Bone marrow (tissue), 2 donors: ENCODE measurements at places on chromosomes 1 and 21.
A peak's percentile ranks its signal among the peaks of the same experiment; 100 is the strongest.

DNA sequence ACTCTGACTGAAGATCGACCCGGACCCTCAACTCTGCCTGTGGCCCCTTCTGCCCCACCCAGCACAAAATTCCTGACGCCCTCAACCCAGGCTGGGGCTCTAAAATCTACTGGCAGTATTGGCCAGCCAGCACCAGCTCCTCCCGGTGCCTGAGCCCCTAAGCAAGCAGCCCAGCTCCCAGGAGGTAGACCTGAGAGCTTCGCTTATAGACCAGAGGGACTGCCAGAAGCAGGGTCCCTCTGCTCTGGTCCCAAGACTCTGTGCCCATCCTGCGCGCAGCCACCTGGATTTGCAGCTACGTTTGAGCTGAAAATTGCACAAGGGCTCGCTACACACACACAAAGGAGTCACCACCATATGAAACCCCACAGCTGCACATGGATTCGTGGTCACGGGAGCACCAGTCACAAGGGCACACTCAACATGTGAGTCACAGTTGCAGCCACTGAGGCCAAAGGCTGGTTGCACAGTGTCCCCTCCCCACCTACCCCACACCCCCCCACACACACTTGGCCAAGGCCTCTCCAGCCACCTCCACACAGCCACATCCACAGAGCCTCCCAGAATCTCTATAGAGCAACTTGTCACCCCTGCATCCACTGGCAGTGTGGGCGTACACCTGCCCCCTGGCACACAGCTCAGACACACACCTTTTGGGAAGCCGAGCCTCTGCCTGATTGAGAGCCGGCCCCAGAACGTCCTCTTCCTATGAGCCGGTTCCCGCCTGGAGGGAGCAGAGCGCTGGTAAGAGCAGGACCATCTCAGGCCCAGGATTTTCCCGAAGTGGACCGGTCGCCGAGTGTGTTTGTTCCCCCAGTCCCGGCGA, 1.1 kb upstream of the DMBX1 start:
- no peak for DNase-seq

- no peak for DNase-seq
These were observed 9.3 kb downstream of the LEPR start for GRCh38 chr1:65429806-65430205.

DNA sequence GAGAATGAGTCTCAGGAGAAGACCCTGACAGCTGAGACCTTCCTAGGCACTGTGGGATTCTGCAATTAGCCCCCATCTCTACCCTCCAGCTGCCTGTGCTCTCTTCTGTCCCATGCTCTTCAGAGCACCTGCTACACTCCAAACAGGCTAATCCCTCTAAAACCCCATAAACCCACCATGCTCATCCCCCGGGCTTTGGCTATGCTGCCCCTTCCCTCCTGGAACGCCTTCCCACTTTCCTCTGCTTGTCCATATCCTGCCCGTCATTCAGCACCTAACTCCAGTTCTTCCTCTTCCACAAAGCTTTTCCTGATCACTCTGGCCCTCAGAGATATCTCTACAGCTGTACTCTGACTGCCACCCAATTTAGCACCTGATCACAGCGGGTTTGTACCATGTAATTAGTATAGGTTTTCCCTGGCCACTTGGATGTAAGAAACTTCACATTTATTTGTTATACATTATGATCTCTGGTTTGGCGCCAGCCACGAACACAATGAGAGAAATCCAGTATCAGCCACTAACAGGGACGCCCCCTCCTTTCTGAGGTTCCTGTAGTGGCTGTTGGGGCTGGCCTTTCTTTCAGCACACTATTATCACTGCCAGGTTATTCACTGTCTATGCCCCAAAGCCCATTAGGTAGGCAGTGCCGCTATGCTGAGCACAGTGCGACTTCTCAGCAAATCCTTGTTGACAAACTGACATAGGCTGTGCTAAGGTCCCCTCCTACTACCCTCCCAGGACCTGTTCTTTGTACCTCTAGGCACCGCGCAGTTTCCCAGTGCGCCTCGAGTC, 45.1 kb downstream of the CDC7 start:
- no peak for DNase-seq

- DNase-seq, result no peak
These were observed 119.2 kb downstream of the GALNT2 start for GRCh38 chr1:230186003-230186863.

- DNase-seq, result no peak
These were observed 108.4 kb upstream of the DMRTA2 start for GRCh38 chr1:50531601-50532000.

- no peak for DNase-seq
These were observed 2.1 kb upstream of the DNMT3L start for GRCh38 chr21:44263768-44264167.

- no peak for DNase-seq
These were observed 732.0 kb upstream of the ADGRL2 start for GRCh38 chr1:81068726-81069125.

DNA sequence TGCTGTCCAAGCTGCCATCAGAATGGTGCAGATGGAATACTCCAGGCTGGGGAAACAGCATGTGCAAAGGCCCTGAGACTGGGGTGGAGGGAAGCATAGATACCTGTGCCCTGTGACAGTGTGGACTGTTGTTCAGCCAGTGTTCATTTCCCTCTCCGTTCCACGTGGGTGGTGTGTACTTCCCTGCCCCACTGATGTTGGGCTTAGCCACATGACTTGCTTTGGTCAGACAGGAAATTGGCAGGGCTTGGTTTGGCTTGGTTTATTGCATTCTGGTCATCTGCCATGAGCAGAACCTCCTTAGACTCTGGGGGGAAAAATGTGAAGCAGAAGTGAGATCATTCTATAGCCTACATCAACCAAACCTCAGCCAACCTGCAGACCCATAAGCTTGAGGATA, 102.4 kb upstream of the IGSF21 start:
- DNase-seq, result no peak

DNA sequence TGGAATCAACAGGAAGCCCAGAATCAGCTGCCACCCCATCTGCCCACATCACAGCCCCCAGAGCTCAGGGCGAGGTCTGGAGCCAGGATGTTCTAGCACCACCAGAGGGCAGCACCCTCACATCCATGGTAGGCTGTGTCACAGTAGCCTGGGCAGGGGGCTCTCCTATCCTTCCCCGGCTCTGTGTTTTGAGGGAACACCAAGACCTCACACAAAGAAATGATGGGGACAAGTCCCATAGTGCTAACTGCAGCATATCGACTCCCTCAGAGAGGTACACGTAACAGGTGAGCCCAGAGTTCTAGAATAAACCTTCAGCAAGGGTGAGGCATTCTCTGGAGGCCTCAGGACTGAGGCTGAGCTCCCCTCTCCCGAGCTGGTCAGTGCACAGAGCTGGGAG, 2.3 kb upstream of the KCNC4 start:
- peak; percentile 37 for DNase-seq

DNA sequence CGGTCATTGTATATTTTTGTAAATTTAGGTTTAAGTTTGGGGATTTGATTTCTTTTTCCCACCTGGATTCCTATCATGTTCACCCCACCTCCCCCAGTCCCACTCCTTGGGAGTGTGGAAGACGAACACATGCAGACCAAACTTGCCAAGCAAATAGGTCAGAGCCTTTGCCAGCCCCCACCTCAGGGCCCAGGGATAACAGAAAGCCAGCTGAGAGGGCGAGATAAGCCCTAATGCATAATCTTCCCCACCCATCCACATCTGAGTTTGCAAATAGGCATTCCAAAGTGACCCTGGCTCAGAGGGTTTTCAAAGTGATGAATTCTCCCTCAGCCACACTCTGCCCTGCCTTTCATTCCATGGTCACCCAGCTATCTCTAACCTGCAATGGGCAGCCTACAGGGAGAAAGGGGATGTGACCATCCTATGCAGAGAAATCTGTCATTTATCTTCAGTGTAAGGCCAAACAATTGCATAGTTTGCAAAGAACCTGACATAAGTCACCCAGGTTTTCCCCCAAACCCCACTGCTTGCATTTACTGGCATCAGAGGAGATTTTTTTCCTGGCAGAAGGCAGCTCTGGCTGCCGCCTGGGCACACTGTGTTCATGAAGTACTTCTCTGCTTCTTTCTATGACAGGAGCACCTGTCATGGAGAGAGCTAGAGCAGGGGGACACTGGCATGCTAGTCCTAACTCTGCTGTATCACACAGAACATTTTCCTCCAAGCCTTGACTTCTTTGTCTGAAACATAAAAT, 69.0 kb upstream of the NFIA start:
- no peak for DNase-seq

- DNase-seq, result no peak
These were observed 9.9 kb downstream of the GIPC2 start for GRCh38 chr1:78055565-78056132.

- DNase-seq, result no peak
These were observed at the start of gene KIF17 for GRCh38 chr1:20717452-20718342. Gene KIF17, minus strand, starts transcription at chr1:20718007. Its CDS starts 301 bp downstream, at chr1:20717706.

GRCh38 chr1:158563853-158564252, 6.5 kb downstream of the OR6P1 start:
- no peak for DNase-seq

DNA sequence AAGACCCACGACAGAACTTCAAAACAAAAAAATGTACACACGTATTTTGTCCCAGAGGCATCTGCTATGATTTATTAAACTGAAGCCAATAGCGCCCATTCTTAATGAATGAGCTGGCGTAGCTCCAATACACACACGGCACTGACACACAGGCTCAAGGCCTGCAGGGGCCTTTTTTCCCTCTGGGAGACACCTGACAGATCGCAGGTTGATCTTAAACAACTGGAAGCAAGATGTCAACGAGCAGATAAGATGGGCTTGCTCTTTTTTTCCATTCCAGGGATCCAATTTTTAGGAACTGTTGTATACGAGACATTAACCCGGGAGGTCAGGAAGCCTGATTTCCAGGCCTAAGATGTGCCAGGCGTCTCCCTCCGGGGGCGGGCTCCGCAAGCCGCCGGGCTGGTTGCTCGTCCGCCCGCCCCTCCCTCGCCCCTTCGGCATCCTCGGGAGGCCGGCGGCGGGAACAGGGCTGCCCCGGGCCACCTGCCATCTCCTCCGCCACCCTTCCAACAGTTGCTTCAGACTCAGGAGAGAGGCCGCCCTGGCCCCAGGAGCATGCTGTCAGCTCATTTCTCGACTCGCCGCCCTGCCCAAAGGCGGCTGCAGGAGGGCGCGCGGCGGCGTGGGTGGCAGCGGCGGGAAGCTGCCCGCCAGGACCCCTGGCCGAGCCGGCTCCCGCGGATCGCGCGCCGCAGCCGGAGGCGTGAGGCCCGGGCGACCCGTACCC, 735 bp downstream of the TTC13 start:
- DNase-seq, result peak; percentile 13

DNA sequence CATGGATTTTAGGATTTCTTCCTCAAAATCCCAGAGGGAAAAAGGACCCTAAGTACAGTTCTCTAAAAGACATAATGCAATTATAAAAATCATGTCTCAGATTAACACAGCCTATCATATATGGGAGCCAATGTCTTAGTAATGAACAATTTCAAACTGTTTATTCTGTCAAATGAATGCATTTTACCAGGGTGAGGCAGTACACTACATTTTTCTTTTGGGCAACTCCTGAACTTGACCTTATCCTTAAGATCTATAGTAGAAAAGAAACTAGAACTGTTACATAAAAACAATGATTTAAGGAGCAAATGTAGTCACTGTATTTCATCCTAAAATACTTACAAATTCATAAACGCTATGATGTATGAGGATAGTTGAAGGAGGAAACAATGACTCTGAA, 226.3 kb upstream of the B3GALT2 start:
- no peak for DNase-seq

DNA sequence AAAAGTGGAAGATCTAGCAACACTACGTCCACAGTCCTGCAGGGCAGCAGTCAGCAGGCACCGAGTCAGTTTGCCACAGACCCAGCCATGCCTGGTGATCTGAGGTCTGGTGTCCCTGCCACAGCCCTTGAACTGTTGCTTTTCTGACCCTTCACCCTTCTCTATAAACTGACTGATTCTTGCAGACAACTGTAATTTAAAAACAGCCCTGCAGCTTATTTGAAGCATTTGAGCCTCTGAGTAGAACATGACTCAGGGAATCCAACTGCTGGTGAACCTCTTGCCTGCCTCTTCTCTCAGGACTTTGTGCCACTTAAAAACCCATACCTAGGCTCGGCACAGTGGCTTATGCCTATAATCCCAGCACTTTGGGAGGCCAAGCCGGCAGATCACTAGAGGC, 107.2 kb downstream of the EDEM3 start:
- no peak for DNase-seq

DNA sequence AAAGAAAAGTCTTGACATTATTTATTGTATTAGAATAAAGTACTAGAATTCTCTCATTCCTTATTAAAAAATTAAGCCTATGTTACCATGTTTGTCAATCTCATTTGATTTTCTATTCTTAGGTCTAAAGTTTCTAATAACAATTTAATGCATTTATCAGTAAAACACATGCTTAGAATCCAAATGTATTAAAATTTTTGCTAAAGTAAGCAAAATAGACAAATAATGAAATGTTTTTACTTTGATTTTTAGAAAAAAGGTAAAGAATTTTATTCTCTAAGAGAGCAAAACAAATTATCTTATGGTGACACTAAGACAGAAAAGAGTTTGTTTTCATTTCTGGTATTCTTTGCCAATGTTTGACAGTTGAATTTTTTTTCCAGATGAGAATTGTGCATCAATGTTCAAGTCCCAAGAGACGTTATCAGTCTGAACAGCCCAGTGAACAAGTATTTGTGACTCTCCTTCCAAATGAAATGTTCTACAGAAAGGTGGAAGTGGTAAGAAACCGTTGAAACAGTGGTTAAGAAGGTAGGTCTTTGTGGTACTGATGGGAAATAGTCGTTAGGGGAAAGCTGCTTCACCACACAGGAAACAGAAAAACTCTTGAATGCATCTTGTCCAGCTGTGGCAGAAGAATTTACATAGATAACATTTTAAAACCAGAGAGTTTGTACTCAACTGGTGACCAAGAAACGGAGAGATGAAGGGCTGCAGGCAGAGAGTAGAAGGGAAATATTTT, 402.5 kb downstream of the PTPRC start:
- DNase-seq, result peak; percentile 95

DNA sequence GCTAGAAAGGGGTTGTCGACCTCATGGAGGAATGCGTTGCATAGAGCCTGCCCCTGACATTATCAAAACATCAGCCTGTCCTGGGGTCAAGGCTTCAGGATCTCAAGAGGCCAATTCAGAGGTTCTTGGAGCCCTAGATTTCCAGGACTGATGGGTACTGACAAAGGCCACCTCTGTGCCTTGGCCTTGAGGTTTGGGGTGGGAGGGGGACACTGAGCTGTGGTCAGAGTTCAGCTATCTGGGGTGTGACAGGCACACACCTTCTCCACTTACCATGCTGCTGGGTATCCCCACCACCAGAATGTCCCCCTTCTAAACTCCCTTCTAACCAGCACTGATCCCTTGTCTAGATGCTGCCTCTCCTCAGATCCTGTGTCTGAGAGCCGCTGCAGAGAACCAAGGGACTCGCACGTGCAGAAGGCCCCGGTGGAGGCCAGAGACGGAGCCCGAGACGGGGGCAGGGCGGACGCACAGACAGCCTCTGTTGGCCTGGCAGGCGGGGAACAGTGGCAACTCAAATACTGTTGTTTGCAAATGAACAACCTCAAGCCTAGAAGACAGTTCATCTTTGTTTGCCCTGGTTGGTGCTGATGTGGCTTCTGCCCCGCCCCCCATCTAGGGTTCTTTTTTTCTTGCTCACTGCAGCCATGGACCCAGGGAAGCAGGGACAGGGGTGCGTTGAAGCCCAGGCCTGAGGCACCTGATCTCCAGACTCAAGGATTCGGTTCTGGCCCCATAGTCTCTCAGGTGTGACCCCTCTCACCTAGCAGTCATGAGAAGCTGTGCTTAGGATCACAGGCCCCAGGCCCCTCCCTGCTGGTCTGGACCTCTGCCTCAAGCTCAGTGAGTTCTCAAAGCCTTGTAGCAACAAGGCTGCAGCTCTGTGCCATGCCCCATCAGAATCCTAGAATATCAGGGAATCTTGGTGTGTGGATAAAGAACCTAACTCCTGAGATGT, 28.1 kb upstream of the CSF1 start:
- DNase-seq, result no peak

GRCh38 chr1:223820971-223821370, 24.8 kb downstream of the TP53BP2 start:
- DNase-seq, result no peak
